Amniotic epithelial cell (primary cell): ENCODE measurements at places on chromosomes 6 and 20.

DNA sequence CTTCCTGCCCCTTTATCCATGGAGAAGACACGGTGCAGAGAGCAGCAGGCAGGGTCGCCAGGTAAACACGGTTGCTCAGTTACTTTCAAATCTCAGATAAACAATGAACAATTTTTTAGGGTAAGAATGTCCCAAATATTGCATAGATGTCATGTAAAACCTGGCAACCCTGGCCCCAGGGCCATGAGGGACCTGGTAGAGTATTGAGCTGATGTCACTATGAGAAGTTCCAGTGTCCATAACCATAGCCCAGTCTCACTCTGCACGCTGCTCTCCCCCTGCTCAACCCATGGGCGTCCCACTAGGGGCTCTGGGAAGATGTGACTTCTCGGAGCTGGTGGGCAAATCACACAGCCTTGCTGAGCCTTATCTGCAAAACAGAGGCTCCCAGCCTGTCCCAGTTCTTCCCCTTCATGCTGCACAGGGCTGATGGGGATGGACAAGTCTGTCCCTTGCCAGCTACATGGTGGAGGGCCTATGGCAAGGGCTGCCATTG, 71.3 kb upstream of the TOP1 start:
- DNase-seq = no peak

- DNase-seq = no peak
Measured at GRCh38 chr6:141158740-141159139, 974.0 kb upstream of the GJE1 start.

DNA sequence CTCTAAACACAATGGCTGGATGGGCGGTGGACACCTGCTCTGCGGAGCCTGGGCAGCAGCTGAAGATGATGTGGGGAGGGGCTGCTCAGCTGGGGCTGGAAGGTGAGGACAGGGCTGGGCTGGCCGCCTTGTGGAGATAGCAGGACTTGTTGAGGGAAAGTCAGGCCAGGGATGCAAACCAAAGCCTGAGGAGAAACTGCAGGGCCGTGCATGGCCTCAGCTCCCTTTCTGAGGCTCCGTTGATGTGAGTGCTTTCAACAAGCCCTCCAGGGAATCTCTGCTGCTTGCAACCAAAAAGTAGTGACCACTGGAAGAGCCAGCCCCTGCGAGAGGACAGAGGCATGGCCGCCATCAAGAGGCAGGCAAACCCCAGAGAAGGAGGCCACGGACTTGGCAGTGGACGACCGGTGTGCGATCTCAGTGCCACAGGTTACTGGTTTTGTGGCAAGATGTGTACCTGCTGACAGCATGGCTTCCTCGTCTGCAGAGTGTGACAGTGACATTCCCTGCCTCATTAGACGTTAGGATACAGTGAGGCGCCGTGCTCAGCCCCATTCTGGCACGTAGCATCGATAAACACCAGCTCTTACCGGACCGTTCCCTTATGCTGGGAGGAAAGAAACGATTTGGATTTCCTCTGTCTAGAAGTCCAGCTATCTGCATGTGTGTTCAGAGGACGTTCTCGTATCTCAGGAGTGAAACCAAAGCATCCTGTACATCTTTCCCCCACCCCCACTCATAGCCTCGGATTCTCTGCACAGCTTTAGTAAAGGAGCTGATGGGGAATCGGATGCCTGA, 37.9 kb downstream of the ERMARD start:
- no peak for DNase-seq

- no peak for DNase-seq
Measured at GRCh38 chr6:89351671-89352277, 748 bp downstream of the UBE2J1 start.

- DNase-seq = peak; percentile 100
Measured at GRCh38 chr20:50713657-50714101, 17.7 kb upstream of the PARD6B start.

- no peak for DNase-seq
Measured at GRCh38 chr20:63488315-63489251, 10.3 kb downstream of the EEF1A2 start.

GRCh38 chr6:16430391-16431089, 192.2 kb downstream of the GMPR start:
- DNase-seq = peak; percentile 93

- DNase-seq = no peak
Measured at GRCh38 chr6:2517855-2518473, 232.8 kb downstream of the MYLK4 start.

DNA sequence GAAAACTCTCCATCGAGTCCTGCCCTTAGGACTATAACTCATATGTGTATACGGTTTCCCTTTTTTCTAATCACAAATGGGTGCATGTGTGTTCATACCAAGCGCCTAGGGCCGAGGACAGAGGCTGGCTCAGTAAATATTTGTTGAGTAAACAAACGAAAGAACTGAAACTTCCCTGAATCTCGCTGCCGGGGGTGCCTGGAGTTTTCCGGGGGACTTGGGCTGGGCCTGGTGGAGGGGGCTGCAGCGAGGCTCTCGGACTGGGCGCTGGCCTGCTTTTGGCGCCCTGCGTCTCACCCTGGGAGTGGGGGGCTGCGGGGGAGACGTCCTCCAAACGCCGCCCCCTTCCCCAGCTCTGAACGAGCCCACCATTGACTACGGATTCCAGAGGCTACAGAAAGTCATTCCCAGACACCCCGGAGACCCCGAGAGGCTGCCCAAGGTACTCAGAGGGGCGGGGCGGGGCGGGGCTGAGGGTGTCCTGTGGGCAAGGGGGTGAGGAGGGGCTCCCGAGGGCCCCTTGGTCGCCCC, 49.0 kb downstream of the CPXM1 start:
- no peak for DNase-seq

DNA sequence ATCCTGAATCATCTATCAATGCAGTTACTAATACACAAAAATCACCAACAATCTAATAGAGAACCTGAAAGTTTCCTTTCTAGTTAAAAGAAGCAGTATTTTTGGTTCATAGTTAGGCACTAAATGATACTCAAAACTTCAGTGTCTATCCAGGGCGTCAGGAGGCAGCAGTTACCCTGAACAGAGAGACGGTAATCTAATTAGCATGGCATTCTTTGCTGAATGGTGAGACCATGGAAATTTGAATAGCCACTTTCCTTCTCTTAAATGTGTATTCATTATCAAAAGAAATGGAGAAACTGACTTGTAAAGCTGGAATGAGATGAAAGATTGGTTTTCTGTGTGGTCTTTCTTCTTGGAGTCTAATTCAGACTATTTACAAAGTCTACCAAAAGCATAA, 146.6 kb upstream of the BMP5 start:
- no peak for DNase-seq

DNA sequence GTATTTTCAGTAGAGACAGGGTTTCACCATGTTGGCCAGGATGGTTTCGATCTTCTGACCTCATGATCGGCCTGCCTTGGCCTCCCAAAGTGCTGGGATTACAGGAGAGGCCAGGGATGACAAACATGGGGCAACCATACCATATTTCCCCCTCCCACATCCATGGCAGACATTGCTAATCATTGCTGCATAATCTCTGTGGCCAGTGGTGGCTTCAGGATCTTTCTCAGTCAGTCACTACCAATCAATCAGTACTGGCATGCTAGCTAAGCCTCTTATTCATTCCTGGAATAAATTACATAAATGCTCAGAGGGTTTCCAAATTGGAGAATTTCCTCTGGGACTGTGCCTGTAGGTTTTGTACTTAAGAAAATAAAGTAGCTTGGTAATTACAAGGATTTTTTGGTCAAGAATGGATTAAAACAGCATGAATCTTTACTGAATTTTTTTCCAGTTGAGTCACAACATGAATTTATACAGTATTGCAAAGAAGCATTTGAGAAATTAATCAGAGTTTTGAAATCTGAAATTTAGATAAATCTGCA, 138.1 kb downstream of the FNDC1 start:
- no peak for DNase-seq

- DNase-seq = peak; percentile 67
Measured at GRCh38 chr6:2764610-2765165, 505 bp upstream of the WRNIP1 start.

DNA sequence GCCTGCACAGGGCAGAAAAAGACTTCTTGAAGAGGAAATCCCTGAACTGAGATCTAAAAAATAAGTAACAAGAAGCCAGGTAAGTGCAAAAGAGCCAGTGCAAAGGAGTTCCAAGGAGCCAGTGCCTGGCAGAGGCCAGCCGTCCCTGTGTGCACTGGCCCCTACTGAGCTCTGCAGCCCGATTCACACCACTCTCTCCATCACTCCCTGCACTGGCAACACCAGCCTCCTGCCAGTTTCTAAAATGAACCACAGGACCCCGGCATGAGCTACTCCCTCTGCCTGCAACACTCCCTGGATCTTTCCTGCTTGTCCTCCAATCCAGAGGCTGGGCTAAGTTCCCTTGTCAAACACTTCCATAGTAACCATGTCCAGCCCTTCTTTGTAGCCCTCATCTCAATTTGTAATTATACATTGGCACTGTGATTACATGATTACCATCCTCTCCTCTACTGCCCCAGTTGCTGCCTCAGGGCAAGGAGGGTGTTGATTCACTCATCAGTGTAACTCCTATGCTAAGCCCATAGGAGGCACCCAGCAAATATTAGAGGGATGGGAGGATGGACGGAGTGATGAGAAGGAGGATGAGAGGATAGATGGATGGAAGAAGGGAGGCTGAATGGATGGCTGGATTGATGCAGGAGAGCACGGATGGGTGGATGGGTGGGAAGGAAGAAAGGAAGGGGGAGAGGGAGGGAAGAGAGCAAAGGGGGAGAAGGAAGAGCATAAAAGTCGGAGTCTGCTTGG, 49.3 kb downstream of the SIRPA start:
- DNase-seq = no peak

- peak; percentile 89 for DNase-seq
Measured at GRCh38 chr6:129748212-129748900, 38.4 kb upstream of the ARHGAP18 start.

- peak; percentile 92 for DNase-seq
Measured at GRCh38 chr20:10848810-10849370, 175.1 kb upstream of the JAG1 start.

DNA sequence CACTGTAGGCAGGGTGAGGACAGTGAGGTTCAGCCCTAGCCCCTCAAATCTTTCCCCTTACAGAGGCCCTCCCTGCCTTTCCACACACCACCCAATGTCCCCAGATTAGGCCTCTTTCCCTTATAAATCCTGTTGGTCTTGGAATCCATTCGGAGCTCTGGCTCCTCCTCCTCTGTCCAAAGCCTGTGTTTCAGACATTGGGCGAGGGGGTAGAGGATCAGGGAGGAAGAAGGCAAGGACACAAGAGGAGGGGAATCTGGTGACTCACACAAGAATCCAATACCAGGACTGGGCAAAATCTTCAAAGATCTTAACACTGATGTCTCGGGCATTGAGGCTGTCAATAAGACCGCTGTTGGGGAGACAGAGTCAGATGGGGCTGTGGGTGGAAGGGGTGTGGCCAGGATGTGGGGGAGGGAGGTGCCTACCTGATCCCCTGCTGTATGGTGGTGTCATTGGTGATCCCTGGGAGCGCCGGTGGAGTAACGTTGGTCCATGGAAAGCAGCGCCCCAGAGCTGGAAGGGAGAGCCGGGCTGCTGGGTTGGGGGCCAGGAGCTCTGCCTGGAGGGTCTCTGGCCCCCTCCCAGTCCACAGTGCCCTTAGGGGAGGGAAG, 7.6 kb downstream of the SLC44A4 start:
- peak; percentile 26 for DNase-seq

GRCh38 chr20:63377256-63377941, 16.2 kb upstream of the CHRNA4 start:
- DNase-seq = no peak

- peak; percentile 64 for DNase-seq
Measured at GRCh38 chr6:17589406-17590096, 10.6 kb upstream of the FAM8A1 start.

DNA sequence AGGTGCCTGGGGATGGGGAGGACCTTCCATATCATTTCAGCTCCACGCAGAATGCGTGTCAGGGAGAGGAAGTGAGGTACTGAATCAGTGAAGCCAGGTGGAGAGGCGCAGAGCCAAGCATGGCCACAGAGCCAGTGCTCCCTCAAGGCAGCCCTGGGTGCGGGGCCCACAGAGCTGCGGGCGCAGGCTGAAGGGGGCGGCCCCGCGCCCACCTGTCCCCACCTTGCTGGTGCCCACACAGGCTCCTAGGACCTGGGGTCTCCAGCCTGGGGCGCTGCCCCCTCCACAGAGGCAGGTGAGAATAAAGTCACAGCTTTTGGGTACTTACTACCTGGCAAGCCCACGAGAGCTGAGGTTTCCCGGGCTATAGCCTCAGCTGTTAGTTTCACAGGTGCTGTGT, 40.0 kb upstream of the GATA5 start:
- no peak for DNase-seq

DNA sequence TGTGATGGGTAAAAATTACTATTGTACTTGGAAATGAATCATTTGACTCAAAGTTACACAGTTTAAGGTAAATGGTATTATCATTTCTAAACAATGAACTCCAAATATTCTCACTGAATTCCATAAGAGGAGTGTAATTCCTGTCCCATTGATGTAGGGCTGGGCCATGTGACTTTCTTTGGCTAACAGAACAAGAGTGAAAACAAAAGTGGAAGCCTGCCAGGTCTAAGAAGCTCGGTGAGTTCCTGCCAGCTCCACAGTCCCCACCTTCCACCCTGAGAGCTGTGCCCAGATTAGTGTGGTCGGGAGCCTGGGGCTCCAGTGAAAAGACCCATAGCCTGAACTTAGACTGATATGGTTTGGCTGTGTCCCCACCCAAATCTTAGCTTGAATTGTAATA, 24.6 kb downstream of the TBXT start:
- no peak for DNase-seq

DNA sequence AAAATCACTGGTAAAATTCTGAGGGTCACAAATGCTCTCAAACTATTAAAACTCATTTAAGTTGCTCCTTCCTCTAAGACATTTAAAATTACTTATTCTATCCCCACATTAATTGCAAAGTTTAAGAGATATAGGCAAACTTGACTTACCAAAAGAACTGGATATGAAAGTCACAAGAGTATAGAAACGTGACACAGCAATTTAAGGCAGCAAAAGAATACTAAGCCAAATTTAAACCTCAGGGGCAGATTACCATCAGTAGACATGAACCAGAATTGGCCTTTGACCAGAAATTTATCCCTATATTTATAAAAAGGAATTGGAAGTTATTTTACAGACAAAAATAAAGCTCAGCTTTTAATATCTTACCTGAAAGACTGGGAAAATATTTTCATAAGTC, 56.0 kb downstream of the MAP3K7 start:
- no peak for DNase-seq

GRCh38 chr6:29561091-29561490, 1.6 kb upstream of the UBD start:
- DNase-seq = no peak

GRCh38 chr20:5008759-5009158, 7.4 kb upstream of the SLC23A2 start:
- no peak for DNase-seq

- no peak for DNase-seq
Measured at GRCh38 chr6:43013097-43013842, 476 bp downstream of the MEA1 start.

DNA sequence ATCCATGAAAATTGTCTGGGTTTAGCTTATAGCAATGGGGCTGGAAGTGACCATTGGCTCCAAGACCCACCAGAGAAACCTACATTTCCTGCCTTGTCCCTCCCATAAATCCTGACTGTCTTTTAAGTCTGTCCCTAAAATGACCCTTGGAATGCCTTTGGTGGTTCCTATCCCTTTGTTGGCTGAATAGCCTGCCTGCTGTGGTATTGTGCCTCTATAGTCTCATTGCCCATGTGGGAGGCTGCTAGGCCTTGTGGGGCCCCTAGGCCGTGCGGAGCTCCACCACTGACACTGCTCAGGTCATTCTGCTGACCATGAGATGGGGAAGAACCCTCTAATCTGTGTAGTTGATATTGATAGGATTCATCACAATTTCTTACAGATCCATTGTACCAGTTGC, 43.3 kb downstream of the SCP2D1 start:
- no peak for DNase-seq

- DNase-seq = peak; percentile 83
Measured at GRCh38 chr20:50646483-50646996, 44.8 kb downstream of the RIPOR3 start.

GRCh38 chr6:135331002-135331401, 149.9 kb downstream of the MYB start:
- peak; percentile 69 for DNase-seq
